NCI-H2081 treated with DMSO at 0.1 percent for 48 hours (cell line): ENCODE measurements at places on chromosomes 3 and 15.
A peak's percentile ranks its signal among the peaks of the same experiment; 100 is the strongest.

DNA sequence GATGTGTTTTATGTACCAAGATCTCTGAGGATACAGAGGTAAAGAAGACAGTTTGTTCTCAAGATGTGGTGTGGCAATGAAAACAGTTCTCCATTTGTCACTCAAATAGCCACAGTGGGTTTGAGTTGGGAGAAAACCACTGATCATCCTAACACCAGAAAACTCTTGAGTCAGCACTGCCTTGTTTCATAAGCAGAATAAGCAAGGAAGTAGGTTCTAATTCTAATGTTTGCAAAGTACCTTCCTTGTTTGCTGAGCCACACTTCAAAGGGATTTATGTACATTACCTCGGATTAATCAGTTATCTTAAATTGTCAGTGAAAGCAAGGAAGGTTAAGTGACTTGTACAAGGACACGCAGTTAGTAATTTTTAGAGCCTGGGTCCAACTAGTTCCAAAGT is 107.8 kb upstream of the BOC start:
- DNase-seq = no peak

DNA sequence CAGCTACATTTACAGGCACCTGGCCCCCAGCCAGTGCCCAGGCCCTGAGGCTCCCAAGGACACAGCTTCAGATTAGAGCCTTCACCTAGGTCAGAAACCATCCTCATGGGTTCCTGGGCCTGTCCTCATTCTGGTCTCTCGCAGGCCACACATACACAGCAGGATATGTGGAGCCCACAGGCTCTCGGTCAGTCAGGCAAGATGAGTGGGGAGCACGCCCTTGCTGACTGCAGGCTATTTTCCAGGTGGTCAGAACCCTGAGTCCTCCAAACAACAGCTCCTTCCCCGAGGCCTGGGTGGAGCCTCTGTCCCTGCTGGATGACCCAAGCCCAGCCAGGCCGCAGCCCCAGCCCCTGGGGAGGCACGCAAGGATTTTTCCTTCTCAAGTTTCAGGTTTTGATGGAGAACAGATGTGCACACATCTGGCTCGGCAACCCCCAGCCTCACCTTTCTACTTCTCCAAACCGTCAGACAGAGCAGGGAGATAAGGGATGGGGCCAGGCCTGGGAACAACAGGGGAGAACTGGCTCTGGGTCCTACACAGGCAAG is 1.6 kb downstream of the STRA6 start:
- DNase-seq = no peak

- no peak for DNase-seq
These were observed 18.4 kb downstream of the LARS2 start for GRCh38 chr3:45406772-45407171.

DNA sequence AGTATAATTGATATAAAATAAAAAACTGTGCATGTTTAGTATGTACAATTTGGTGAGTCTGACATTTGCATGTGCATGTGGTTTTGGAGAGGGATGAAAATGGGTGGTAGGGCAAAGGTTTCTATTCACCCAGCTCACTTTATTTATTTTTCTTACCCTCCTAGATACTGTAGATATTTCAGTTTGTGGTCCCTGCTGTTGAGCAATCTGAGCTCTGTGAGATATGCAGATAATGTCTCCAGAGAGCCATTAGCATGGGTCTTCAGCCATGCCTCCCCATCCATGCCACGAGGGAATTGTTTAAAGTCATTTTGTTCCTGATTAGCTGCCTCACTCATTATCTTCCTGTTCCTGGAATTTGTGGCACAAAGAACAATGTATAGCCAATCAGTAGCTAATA is 44.4 kb upstream of the B3GALNT1 start:
- no peak for DNase-seq

DNA sequence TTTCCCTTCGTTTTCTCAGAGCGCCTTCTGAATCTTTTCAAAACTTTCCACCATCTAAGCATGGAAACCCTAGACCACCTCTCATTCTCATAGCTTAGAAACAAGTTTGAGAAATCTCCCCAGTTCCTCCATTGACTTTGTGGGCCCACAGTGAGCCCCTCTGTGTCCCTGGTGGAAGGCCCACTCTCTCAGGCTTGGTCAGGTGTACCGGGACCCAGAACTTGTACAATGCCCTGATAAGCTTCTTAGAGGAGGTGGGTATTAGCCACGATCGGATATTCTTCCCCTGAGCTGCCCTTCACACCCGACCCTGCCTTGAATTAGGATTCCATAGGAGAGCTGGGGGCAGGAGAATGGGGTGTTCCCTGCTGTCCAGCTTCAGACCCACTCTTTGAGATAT is at the start of gene SLC24A1:
TSS of gene SLC24A1 (plus strand) at position 301 of the 400 bp plus-strand sequence. CDS start 2,143 bp downstream, outside the sequence.
- no peak for DNase-seq

- no peak for DNase-seq
These were observed 181.5 kb upstream of the LMCD1 start for GRCh38 chr3:8319935-8320634.

DNA sequence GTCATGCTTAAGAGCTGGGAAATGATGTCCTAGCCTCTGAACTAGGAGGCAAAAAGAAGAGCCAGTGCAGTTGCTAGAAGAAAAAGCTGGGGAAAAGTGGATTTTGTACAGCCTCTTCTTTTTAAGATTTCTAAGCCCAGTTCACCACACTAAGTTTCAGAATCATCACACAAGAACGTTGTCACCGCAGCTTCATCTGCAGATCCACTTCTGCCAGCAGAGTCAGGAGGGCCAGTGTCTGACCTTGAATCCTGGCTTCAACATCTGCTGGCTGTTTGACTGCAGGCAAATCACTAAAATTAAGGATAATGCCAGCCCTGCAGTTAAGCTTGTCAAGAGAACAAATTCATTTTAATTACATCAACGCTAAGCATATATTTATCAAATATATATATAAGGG is 36.2 kb downstream of the HDC start:
- DNase-seq = no peak

DNA sequence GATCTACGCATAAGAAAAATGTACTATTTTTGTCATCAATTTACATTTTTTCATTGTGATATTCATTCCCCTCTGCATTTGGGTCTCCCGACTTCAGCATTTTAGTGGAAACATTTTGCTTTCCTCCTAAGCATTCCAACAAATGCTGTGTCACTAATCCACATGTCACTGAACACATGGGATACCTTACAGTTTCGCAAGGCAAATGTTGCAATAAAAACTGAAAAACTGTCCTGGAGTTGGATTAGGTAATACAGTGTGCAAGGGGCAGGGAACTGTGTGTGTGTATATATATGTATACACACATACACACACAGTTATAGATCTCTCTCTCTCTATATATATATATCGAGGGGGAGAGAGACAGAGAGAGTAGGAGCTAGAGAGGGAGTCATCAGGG is 632.2 kb downstream of the MAGI1 start:
- DNase-seq = no peak

DNA sequence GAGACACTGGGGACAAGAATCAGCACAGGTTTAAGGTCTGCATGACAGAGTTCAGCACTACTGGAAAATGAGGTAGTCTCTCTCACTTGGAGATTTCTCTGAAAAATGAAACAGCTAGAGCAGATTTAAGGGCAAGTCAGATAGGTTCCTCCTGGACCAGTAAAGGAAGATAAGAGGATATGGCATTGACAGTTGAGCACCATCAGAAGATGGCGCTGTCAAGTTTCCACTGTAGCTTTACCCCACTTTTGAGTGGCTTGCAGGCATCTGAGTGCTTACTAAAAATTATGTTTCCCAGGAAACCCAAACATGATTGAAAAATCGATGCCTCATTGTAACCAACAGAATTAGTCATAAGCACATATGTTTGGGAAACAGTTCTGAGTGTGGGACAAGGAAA is 407.2 kb upstream of the UBE2E2 start:
- no peak for DNase-seq

- no peak for DNase-seq
These were observed 81.2 kb upstream of the PLXND1 start for GRCh38 chr3:129687586-129688125.

DNA sequence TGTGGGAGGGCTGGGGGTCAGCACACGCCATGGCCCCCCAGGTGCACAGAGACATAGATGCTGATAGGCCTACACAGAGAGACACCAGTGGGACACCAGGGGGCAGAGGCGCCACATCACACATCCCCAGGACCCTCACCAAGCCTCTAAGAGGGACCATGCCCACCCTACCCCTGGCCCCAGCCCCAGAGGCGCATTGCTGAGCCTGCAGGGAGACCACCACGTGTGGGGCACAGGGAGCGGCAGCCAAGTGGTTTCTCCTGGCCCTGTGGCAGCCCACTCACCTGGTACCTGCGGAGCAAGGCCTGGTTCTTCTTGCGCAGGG is 1.2 kb downstream of the CCDC9B start:
- DNase-seq = no peak

GRCh38 chr3:143428294-143428693 is 308.7 kb downstream of the CHST2 start:
- no peak for DNase-seq

- DNase-seq = no peak
These were observed 82.4 kb upstream of the PRR23C start for GRCh38 chr3:139127101-139127500.

- DNase-seq = no peak
These were observed 216.3 kb upstream of the ARPP21 start for GRCh38 chr3:35422836-35423601.

GRCh38 chr3:172592898-172593669 is 69.9 kb upstream of the TNFSF10 start:
- no peak for DNase-seq

GRCh38 chr3:79632842-79633241 is 135.0 kb downstream of the ROBO1 start:
- no peak for DNase-seq

DNA sequence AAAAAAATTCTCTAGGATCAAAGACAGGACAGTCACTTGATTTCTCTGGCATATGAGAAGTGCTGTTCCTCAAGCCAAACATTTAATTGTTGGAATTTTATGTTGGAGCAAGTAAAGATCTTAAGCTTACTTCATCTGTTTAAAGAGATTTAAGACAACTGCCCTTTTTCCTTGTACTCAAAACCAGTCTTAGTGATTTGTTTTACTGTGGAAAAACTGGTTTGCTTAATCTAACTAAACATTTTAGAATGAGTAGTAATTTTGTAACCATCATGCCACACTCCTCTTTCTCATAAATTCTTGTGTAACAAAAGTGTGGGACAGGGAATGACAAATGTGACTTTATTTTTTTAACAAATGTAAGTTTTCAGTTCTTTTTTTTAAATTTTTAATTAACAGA is 18.4 kb downstream of the PRKCI start:
- no peak for DNase-seq

DNA sequence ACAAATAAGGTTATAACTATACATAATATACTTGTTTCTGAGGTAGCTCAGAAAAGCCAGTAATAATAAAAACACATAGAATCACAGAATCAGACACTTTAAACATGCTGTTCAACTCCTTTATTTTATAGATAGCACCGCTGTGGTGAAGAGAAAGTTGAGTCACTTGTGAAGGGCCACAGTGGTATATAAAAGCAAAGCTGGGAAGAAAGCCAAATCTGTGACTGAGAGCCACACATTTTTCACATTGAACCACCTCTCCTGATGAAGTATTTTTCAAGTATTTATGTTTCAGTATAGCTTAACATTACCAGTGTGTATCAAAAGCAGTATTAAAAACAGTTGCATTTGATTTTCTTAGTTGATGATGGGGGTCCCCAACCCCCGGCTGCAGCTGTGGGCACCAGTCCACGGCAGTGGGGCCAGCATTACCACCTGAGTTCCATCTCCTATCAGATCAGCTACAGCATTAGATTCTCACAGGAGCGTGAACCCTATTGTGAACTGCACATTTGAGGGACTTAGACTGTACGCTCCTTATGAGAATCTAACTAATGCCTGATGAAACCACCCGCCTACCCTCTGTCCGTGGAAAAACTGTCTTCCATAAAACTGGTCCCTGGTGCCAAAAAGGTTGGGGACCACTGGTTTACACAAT is 46.2 kb downstream of the TBL1XR1 start:
- DNase-seq = peak; percentile 9

DNA sequence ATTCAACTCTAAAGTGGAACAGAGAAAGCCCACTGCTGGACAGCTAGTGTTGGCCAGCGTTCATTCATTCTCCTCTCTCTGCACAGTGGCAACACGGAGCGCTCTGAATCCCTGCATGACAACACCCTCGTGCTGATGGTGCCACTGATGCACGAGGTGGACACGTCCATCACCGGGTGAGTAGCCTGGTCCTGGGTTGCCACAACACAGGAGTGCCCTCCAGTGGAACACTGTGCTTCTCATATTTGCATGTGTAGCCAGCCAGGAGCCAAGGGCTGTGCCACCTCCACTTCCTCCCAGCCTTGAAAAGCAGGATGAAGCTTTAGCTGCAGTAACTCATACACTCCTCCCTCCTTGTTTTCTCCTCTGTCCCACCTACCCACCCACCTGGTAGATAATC is 120.0 kb upstream of the CTDSPL start:
- DNase-seq = no peak

DNA sequence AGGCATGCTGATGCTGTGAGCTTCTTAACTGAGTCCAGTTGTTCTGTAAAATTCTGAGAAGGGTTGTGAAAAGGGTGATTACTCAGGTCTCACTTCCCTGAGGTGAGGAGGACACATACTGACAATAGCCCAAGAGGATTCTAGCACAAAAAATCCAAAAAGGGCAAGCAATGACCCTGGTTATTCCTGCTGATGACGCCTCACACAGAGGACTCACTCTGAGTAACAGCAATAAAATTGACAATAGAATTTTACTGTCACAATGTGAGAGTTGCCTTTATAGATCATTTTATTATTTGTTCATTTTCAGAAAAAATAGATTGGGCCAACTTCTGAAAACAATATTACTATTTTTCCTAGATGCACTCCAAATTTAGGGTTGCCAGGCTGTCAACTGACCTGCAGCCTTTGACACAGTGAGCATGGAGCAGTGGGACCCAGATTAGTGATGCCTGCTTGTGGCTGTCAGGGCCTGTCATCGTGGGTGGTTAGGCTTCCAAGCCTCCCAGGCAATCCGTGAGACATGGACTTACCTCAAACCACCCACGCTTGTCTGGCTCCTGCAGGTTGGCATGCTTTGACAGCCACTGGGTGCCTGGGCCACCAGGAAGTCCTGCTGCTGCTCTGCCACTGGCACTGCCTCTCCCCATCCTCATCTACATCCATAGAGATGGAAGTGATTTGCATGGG is 396.0 kb upstream of the THBS1 start:
- no peak for DNase-seq

DNA sequence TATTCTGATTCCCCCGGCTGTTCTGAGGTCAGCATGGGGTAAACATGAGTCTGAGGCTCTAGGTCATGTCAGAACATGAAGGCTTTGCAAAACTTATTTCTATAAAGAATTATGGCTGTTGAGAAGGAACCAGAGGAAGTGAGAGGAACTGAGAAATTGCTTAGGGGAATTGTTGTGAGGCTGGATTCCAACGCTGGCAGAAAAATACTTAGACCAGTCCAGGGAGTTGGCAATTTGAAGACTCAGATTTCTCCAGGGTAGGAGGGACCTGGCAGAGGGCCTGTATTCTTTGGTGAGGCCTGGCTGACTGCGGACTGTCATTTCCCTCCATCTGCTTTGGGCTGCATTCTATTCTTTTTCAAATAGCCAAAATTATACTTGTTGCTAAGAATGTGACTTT is 155.5 kb downstream of the PLD1 start:
- DNase-seq = no peak

- peak; percentile 76 for DNase-seq
These were observed 452.1 kb upstream of the KCNMB2 start for GRCh38 chr3:178083906-178084866.
